Activated CD4-positive, alpha-beta T cell treated with anti-CD3 and anti-CD28 coated beads, Interleukin-2, amount 10 ng/mL, durations not matched to agents 24 days and 14 days (primary cell): ENCODE measurements at places on chromosomes 12 and 14.
A peak's percentile ranks its signal among the peaks of the same experiment; 100 is the strongest.

GRCh38 chr12:12482959-12483358, 79.7 kb downstream of the DUSP16 start:
- DNase-seq: no peak

DNA sequence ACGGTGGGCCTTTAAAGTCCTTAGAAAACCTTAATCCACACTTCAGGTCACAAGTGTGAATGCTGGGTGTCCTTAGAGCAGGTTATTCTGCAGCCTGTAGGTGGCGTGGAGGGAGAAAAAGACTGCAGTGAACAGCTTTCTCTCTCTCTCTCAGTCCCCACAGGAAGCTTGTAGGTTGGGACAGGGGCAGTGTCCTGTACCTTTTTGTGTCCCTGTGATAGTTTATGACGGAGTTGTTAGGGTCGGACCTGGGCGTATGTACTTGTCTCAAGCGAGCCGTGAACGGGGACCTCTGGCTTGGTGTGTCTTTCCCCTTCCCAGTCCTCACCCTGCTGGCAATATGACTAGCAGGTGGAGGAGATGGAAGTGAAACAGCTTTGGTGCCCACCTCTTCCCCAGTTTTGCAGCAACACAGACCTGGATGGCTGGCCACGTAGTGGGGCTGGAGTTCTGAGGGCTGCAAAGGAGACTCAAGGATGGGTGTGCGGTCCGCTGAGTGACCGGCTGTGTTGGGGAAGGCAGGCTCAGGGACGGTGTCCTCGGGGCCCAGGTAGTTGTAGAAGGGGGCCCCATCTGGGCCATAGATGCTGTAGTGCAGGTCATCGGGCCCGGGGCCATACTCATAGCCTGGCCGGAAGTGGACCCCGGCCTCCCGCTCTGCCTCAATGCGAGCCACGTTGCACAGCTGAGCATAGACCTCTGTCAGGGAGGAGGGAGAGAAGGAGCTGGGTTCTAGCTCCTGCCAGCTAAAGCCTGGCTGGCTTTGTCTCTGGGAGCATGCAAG, 8.9 kb downstream of the ISCA2 start:
- peak; percentile 71 for DNase-seq

GRCh38 chr14:34135492-34135891, 184.6 kb upstream of the EGLN3 start:
- no peak for DNase-seq

- DNase-seq: no peak
Measured at GRCh38 chr12:124772289-124773170, 91.1 kb downstream of the SCARB1 start.

DNA sequence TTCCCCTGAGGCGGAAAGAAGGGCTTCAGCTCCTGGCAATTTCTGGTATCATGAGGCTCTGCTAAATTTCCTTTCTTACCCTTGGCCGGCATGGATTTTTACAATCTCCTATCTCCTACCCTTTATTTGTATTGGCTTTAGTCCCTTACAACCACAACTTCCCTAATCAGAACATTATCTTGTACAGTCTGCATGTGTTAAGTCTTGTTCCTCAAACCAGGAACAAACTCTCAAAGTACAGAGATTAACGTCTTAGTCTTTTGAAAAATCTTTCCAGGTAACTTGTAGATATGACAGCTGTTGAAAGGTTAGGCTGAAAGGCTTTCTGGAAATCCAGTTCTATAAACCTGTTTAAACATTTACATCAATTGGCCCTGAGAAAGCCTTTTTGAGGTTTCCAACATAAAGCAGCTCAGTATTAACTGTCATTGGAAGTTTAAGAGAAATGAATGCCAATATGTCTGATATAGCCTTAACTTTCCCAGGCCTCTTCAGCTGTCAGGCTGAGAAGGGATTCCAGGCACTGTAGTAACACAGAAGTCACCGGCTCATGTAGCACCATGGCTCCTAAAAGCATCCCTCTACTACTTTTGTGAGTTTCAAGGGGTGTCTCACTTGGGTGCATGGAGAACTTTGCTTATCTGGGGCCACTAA, 360.5 kb downstream of the FUT8 start:
- DNase-seq: no peak

DNA sequence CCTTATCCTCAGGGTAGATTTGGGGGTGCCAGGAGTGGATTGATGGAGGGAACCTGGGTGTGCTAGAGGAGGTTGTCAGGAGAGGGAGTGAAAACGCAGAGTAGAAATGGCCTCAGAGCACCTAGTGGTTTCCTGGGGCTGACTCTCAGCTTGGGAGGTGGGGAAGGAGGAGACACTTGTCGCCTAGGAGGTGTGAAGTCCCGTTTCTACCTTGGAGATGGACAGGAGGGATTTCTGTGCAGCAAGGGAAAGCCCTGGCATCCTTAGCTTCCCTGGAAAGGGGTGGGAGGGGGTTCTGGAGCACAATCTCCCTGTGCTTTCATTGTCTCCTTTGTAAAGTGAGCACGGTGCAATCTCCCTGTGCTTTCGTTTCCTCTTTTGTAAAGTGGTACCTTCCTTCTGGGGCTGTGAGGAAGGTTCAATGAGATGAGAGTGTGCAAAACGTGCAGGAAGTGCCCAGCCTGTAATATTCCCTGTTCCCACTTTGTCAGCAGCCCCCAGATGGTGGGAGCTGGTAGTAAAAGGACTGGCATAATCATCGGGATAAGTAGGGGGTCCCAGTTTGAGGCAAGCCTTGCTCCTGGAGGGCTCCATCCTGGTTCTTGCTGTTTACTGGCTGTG, 1.6 kb downstream of the OAS3 start:
- peak; percentile 76 for DNase-seq

DNA sequence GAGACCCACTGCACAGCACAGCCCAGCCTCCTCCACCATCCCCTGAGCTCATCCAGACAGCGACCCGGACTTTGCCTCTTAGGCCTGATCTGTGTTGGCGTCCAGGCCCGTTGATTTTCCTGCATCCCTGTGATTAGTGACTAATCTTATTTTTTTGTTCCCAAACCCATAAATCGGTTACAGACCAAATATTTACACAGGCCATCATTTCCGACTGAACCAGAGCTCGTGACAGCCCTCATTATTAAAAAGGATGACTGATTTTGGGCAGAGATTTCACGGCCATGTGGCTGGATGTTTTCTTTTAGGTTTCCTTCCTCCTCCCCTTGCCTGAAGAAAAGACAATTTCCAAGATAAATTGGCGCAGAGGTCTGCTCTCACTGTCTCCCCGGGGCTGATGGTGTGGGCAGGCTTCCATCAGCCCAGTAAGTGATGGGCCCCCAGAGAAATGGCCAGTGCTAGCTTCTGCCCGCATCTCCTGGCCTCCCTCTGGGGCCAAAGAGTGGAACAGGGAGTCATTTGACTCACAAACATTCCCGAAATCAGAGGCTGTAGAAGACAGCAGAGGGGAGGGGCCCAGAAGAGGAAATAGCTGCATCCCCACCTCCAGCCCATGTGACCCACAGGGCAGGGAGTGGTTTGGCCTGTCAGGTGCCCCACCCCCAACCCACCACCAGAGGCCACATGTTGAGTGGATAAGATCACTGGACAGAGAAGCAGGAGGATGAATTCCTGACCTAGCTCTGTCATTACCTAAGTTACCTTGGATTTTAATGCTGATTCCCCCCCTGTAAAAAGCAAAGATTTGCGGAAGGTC, 283.5 kb downstream of the KSR2 start:
- no peak for DNase-seq

GRCh38 chr12:89213747-89214146, 138.6 kb downstream of the DUSP6 start:
- no peak for DNase-seq

DNA sequence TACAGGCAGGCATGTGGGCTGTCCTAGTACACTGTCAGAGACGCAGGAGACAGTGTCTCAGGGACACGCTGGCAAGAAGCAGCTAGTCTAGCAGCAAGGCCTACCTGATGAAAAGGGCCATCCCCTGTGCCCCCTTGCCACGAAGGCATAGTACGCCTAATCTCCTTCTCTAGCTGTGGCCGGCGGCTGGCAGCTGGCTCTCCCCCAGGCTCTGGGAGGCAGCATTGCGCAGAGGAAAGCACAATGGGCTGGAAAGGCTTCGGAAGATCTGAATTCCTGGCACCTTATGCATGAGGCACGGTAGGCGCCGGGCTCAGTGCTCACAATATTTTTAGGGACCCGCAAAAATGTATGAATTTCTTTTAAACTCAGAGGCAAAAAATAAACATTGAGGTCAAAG, 16.0 kb upstream of the PLEKHH1 start:
- DNase-seq: no peak

- peak; percentile 84 for DNase-seq
Measured at GRCh38 chr12:26113853-26114719, 10.8 kb downstream of the BHLHE41 start.

DNA sequence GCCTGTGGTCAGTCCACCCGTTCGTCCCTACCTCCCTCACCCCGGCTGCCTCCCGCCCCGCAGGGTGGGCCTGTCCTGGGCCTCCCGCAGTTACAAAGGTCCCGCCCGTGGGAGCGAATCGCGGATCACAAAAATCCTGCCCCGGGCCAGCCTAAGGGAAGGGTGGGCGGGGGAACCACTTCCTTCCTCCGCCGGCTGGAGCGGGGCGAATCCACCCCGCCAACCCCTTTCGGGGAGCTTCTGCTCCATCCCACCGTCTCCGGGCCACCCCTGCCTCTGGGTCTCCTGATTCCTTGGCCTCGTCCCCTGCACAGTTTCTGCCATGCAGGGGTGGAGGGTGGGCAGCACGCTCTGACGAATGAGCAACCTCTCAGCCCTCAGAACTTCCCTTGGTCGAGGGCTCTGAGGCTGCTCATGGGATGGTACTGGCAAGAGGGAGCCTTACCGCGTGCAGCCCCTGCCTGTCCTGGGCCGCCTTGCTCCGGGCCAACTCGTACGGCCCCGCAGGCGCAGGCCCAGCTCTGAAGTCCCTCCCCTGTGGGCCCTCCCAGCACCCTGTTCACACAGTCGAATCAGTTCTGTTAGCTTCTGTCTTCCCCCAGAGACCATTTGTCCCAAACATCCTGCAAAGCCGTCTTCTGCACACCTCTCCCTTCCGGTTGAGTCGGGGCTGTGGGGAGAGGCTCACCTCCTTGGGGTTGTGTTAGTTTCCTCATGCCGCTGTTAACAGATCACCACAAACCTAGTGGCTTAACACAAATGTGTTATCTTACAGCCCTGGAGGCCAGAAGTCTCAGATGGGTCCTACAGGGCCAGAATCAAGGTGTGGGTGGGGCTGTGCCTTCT, 589 bp upstream of the HVCN1 start:
- DNase-seq: peak; percentile 89

DNA sequence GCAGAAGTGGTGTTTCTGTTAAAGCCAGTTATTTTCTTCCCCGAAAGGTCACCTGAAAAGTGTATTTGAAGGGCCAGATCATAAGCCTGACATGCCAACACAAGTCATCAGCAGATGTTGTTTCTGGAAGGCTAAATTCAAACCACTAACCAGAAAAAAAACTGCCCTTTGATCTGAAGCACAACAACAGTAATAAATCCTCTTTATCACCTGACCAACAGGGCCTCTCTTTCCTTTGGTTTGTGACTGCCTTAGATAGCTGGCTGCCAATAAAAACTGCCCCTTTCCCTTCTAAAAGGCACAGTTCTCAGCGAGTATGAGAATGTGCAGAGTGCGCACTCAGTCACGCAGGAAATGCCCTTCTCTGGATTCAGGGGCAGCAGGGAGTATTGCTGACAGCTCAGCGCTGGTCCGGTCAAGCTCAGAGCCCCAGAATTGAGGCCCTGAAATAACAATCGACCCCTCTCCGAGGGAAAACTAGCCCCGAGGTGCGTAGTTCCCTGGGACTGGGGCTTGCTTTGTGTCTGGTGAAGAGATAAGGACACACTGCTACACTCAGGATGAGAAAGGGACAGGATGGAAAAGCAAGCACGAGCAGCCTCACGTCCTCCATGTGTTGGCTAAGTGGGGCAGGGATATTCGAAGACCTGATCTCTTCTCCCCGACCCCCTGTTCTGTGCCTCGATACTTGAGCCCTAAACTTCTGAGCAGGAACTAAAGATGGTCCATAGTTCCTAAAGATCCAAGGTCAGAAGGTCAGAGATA, 184.2 kb upstream of the GZMB start:
- DNase-seq: no peak

- DNase-seq: no peak
Measured at GRCh38 chr14:74176400-74176793, 62.9 kb upstream of the VSX2 start.

- no peak for DNase-seq
Measured at GRCh38 chr14:58315606-58316005, 17.3 kb downstream of the ARID4A start.
